B cell (primary cell): ENCODE measurements at places on chromosomes 13 and 19. TPM values are rescaled to one million over a fixed set of nuclear protein-coding genes. Genes with fewer than 3 reads are reported as not detected.

GRCh38 chr13:25267715-25268114 lies 19.6 kb downstream of the MTMR6 start:
- no peaks in the 10 kb centered on the region for H3K4me1 ChIP-seq
- no peak overlapping the region for H3K4me3 ChIP-seq
- no peaks in the 10 kb centered on the region for H3K27me3 ChIP-seq
- DNase-seq: peak; percentile 38
- peaks cover 45% of the 10 kb centered on the region for H3K36me3 ChIP-seq

DNA sequence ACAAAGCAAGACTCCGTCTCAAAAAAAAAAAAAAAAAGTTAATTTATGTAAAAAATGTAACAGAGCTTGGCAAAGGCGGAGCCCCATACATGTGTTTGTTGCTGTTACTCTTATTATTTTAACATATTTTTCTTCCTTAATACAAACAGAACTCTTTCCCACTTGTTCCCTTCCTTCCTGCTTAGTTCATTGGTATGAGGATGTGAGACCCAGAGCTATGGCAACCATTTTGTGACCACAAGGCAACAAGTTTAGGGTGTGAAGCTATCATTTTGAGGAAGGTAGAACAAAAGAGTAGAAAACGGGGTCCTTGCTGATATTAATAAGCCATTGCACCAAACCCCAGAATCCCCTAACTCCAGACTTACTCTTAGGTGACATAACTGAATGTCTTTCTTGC lies 5.4 kb downstream of the IFNL1 start:
- DNase-seq: no peak
- H3K4me1 ChIP-seq: no peaks in the 10 kb centered on the region
- H3K4me3 ChIP-seq: no peak overlapping the region

HIPK4 gene
- 0.20 TPM in 1 of 2 replicates, not detected in the other for total RNA-seq

GRCh38 chr13:50124536-50125303 lies 109.5 kb downstream of the KCNRG start:
- peaks cover 2% of the 10 kb centered on the region for H3K36me3 ChIP-seq
- no peaks in the 10 kb centered on the region for H3K27me3 ChIP-seq
- DNase-seq: peak; percentile 97
- peak overlapping the region; percentile 98 for H3K4me3 ChIP-seq
- peak overlapping the region; percentile 98 for H3K27ac ChIP-seq
- peaks cover 57% of the 10 kb centered on the region for H3K4me1 ChIP-seq

ATCAY gene
- total RNA-seq: not detected in 2 replicates

DNA sequence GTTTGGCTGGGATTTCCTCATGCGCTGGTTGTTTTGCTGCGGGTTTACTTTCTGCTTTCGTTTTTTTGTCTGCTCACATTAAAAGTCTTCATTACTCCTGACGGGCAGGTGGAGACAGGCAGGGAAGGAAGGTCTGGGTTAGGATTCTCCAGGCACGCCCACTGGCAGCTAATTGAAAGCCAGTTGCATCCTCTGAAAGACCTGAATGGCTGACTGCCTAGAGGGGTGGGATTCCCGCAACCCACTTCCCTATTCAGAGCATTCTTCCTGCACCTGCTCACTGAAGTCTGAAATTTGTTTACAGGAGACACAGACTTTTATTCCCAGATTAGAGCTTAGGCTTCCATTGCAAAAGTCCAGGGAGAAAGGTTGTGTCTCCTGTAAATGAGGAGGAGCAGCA lies 172.0 kb downstream of the UQCRFS1 start:
- no peak overlapping the region for H3K4me3 ChIP-seq
- H3K27ac ChIP-seq: no peak overlapping the region
- no peak for DNase-seq
- no peaks in the 10 kb centered on the region for H3K27me3 ChIP-seq
- no peaks in the 10 kb centered on the region for H3K36me3 ChIP-seq

ZNF229 gene
- total RNA-seq: 6.2 and 6.7 TPM in 2 replicates

DNA sequence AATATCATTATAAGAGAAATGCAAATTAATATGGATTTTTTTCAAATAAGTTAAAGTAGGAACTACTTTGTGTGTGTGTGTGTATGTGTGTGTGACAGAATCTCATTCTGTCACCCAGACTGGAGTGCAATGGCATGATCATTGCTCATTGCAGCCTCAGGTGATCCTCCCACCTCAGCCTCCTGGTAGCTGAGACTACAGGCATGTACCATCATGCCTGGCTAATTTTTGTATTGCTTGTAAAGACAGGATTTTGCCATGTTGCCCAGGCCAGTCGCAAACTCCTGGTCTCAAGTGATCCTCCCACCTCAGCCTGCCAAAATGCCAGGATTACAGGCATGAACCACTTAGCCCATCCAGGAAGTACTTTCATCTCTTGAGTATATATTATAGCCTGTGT lies 3.2 kb upstream of the ERVV-2 start:
- H3K4me3 ChIP-seq: no peak overlapping the region
- H3K4me1 ChIP-seq: peaks cover 3% of the 10 kb centered on the region
- H3K27ac ChIP-seq: no peak overlapping the region
- no peaks in the 10 kb centered on the region for H3K36me3 ChIP-seq

- no peak overlapping the region for H3K4me3 ChIP-seq
- H3K36me3 ChIP-seq: no peaks in the 10 kb centered on the region
- DNase-seq: no peak
- H3K27ac ChIP-seq: no peak overlapping the region
- no peaks in the 10 kb centered on the region for H3K27me3 ChIP-seq
- no peaks in the 10 kb centered on the region for H3K4me1 ChIP-seq
Measured at GRCh38 chr19:54029301-54029700, 34.4 kb downstream of the VSTM1 start.

GRCh38 chr19:49872245-49873128 lies 4.7 kb downstream of the AKT1S1 start:
- peaks cover 38% of the 10 kb centered on the region for H3K4me1 ChIP-seq
- no peak for DNase-seq
- no peak overlapping the region for H3K4me3 ChIP-seq

DNA sequence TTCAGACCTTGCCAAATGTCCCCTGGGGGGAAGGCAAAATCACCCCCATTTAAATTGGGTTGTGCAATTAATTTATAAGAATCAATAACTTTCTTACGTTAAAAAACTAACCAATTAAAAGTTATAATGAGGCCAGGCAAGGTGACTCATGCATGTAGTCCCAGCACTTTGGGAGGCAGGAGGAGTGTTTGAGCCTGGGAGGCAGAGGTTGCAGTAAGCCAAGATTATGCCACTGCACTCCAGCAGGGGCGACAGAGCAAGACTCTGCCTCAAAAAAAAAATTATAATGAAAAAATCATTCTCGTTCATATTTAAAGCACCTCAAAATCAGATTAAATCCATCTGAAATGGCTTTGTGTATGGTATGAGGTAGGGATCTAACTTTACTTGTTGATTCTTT lies 18.4 kb upstream of the SIGLEC14 start:
- no peak overlapping the region for H3K4me3 ChIP-seq
- H3K4me1 ChIP-seq: no peaks in the 10 kb centered on the region
- H3K36me3 ChIP-seq: no peaks in the 10 kb centered on the region
- DNase-seq: no peak
- H3K27ac ChIP-seq: no peak overlapping the region

DNA sequence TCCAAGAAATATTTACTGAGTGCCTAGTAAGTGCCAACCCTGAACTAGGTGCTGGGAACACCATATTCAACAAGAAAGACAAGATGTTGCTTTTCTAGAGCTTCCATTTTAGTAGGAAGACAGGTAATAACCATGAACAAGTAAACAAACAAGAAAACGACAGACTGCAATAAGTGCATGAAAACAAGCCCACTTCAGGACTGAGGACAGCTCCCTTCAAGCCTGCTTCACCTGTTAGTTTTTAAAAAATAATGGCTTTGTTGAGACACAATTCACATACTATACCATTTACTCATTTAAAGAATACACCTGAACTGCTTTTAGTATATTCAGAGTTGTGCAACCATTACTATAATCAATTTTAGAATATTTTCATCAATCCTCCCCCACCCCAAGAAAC lies 30.4 kb downstream of the CYP4F22 start:
- H3K4me1 ChIP-seq: no peaks in the 10 kb centered on the region
- no peaks in the 10 kb centered on the region for H3K36me3 ChIP-seq
- no peak overlapping the region for H3K4me3 ChIP-seq
- no peaks in the 10 kb centered on the region for H3K27me3 ChIP-seq
- no peak for DNase-seq
- no peak overlapping the region for H3K27ac ChIP-seq

ABHD8 gene
- 7.2 and 9.7 TPM in 2 replicates for total RNA-seq

GRCh38 chr19:7349961-7350711 lies 1.4 kb downstream of the ARHGEF18 start:
- H3K36me3 ChIP-seq: peaks cover 25% of the 10 kb centered on the region
- DNase-seq: peak; percentile 72
- no peaks in the 10 kb centered on the region for H3K27me3 ChIP-seq
- H3K4me1 ChIP-seq: peaks cover 80% of the 10 kb centered on the region
- peak overlapping the region; percentile 96 for H3K27ac ChIP-seq
- peak overlapping the region; percentile 94 for H3K4me3 ChIP-seq

TGFBR3L gene
- 0.22 TPM in 1 of 2 replicates, not detected in the other for total RNA-seq

DNA sequence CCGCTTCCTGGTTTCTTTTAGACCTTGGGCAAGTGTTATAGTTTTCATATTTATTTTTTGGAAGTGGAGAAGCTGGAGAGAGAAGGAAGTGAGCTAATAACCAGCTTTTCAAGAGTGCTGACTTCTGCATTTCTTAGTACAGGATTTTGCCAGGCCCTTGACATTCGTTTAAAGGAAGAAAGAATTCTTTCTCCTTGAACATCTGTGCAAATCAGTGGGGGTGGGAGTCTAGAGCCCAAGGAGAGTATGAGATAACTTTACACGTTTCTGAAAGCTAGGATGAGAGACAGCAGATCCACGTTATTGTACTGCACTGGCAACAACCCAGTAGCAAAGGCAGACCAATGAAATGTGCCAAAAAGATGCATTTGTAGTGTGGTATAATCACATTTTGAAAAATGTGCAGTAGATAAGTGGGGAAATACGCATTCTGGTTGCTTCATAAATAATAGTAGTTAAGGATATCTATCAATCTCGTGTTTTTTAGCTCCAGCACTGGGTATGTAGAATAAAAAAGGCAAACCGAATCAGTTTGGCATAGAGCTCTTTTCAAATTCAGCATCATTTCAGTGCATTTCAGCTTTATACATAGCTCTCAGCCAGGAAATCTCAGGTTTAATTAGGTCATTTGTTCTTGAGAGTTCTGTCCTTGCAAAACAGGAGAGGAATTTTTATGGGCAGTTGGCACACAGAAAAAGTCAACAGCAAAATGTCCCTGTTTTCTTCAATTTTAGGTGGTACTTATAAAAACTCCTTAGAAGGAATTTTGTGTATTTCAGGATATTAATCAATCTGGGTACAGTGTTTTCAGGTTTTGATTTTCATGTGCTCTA lies 4.3 kb downstream of the RNF113B start:
- H3K4me3 ChIP-seq: no peak overlapping the region
- H3K36me3 ChIP-seq: no peaks in the 10 kb centered on the region
- no peak for DNase-seq
- no peaks in the 10 kb centered on the region for H3K27me3 ChIP-seq
- H3K27ac ChIP-seq: no peak overlapping the region

ZNF560 gene
- total RNA-seq: not detected in 2 replicates

MRPS12 gene
- 27.0 and 29.2 TPM in 2 replicates for total RNA-seq
